ENCODE measurements at places on chromosomes 11 and 22. TPM values are rescaled to one million over a fixed set of nuclear protein-coding genes. Genes with fewer than 3 reads are reported as not detected.

The TMEM191B gene
- 8.1 TPM for total RNA-seq

DNA sequence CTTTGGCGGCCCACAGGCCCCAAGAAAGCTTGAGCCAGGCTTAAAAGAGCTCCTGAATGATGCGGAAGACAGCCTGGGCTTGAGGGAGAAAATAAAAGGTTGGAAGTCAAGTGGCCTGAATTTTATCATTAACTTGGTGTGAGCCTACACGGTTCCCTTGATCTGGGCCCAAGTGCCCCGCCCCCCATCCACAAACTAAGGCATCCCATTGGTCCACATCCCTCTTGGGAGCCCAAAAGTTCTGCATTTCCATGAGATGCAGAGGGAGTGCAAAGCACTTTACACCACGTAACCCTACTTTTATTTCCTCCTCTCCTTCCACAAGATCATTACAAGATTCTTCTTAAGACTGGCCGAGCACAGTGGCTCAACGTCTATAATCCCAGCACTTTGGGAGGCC is 22.2 kb downstream of the LARGE1 start:
- H3K27me3 ChIP-seq: no peaks in the 10 kb centered on the region
- H3K36me3 ChIP-seq: no peaks in the 10 kb centered on the region
- no peak overlapping the region for H3K27ac ChIP-seq

DNA sequence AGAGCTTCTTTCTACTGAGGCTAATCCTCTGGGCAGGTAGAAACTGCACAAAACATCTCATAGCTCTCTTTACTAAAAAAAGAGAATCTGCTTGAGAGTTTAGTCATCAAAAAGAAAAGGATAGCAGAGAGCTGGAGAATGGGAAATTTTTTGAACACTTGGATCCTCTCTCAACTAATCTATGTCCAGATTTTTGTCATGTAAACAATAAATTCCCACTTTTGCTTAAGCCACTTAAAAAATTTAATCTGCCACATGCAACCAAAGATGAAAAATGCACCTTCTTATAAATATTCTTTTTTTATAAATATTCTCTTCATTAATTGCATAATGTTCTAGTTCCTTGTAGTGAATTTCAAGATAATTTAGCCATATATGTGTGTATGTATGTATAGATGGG is 10.5 kb downstream of the OR5D16 start:
- no peaks in the 10 kb centered on the region for H3K36me3 ChIP-seq
- no peaks in the 10 kb centered on the region for H3K27me3 ChIP-seq
- DNase-seq: no peak

- DNase-seq: no peak
- no peaks in the 10 kb centered on the region for H3K27me3 ChIP-seq
- no peaks in the 10 kb centered on the region for H3K36me3 ChIP-seq
- no peak overlapping the region for H3K4me3 ChIP-seq
- no peaks in the 10 kb centered on the region for H3K4me1 ChIP-seq
- H3K27ac ChIP-seq: no peak overlapping the region
These were observed 81.7 kb downstream of the PHF21B start for GRCh38 chr22:44928136-44928463.

DNA sequence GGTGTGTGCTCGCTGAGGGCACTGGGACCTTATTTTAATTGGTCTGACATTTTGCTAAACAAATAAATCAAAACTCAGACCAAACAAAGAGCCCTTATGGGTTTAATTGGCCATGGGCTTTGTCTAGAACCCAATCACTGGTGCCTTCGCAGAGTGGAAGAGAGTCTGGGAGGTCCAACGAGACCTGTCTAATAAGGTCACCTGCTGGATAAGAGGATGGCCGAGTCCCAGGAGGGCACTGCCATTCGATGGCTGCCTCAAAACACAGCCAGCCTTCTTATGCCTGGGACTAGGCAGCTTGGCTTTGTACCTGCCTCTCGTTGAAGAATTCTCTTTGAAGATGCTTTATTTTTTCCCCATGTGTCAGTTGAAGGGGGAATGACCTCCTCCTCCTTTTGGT is 171.1 kb downstream of the CEP164 start:
- peaks cover 5% of the 10 kb centered on the region for H3K4me1 ChIP-seq
- no peak for DNase-seq
- H3K36me3 ChIP-seq: no peaks in the 10 kb centered on the region
- peaks cover 26% of the 10 kb centered on the region for H3K27me3 ChIP-seq
- no peak overlapping the region for H3K4me3 ChIP-seq
